OCI-LY7 (cell line): ENCODE measurements at places on chromosomes 1 and 21.

DNA sequence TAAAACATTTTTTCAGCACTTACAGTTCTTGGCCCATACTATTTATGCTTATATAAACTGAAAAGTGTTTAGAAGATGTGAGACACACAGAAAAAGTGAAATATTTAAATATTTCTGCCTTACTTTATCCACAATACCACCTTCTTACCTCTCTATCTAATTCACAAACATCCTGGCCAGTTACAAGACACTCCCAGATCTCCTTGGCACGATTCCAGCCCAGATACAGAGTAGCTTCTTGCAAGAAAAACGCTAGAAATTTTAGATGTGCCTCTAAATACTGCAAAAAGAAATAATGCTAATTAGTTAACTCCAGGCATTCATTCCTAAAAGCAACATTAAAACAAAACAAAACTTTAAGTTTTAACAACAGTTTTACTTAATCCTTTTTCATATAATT, 68.4 kb downstream of the USP24 start:
- DNase-seq = no peak

- peak; percentile 55 for DNase-seq
These were observed 161.5 kb downstream of the DNM3 start for GRCh38 chr1:172002725-172003345.

DNA sequence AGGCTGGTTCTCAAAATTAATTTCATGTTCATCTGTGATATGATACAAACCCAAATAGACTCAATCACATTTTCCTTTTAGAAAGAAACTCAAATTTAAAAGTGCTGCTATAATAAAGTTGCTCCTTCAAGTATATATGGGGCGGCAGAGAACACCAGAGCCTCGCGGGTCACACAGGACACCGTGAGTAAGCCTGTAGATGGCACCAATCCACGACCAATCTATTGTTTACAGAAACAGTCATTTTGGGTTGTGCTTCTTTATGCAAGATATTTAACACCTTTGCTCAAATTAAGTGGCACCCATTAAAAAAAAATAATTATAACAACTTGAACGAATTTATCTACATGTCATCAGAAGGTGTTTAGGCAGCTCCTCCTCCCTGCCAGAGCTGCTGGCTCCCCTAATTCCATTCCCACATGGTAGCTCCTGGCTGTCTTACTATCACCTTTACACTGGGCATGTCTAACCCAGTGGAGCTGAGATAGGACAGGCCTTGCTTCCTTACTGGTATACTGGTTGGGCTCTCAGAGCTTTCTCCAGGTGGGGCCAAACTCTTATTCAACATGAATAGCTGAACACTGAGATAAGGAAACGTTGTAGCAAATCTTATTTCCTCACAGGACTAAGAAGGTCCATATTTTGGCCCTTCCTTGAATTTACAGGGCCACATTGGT, 287.0 kb downstream of the SDCCAG8 start:
- DNase-seq = peak; percentile 3

- DNase-seq = no peak
These were observed 209.2 kb upstream of the ESRRG start for GRCh38 chr1:216932424-216932823.

DNA sequence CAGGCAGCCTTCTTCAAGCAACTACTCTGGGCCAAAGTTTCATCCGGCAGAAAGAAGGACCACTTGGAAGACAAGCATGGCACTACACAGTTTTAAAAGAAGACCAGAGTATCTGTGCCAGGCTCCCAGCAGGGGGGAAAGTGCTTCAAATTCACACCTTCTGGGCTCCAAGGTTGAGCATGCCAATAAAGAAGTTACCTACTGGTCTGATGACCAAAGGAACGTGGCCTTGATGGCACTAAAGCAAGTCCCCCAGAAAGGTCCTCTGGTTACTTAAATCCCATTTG, 73.5 kb downstream of the CD46 start:
- no peak for DNase-seq

DNA sequence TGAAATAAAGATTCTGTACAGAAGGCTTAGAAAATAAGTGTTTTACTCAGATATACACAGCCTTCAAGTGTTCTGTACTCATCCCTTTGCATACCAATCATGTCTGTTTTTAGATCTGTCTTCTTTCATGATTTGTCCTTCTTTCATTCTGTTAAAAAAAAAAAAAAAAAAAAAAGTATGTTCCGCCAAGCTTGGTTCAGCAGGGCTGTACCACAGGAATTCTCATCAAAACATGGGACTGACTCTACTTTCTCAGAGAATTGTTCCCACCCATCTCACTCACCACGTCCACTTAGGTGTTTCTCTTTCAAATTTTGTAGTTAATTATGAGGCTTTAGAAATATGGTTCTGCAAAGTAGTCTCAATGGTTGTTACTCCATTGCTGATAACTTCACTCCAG, 119.0 kb downstream of the AK5 start:
- no peak for DNase-seq

DNA sequence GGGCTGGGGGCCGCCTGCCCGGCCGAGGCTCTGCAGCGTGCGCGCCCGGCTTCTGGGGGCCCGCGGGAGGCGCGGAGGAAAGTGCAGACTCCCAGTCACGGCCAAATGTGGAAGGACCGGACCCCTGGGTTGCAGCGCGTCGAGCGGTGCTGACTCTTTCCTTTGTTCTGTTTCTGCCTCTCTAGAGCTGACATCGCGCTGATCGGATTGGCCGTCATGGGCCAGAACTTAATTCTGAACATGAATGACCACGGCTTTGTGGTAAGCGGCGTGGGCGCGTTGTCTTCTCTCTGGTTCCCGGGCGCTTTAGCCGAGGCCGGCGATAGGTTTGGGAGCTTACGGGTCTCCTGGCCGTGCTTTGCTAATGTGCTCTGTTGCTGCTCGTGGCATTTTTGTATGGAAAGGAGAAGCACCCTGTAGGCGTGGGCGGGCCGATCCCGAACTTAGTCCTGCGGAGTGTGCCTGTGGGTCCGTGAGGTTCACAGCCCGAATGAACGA, 629 bp downstream of the PGD start:
- peak; percentile 26 for DNase-seq

- no peak for DNase-seq
These were observed 251.9 kb downstream of the DPYD start for GRCh38 chr1:97668945-97669344.
